ENCODE measurements at places on chromosomes 4 and X. TPM values are rescaled to one million over a fixed set of nuclear protein-coding genes. Genes with fewer than 3 reads are reported as not detected.
A peak's percentile ranks its signal among the peaks of the same experiment; 100 is the strongest.

NAP1L5 gene
- 8.6 TPM for total RNA-seq

KIAA1210 gene
- total RNA-seq: 0.10 TPM

ETDB gene
- not detected for total RNA-seq

- DNase-seq: no peak
Measured at GRCh38 chr4:138310991-138311390, 68.8 kb upstream of the SLC7A11 start.

DNA sequence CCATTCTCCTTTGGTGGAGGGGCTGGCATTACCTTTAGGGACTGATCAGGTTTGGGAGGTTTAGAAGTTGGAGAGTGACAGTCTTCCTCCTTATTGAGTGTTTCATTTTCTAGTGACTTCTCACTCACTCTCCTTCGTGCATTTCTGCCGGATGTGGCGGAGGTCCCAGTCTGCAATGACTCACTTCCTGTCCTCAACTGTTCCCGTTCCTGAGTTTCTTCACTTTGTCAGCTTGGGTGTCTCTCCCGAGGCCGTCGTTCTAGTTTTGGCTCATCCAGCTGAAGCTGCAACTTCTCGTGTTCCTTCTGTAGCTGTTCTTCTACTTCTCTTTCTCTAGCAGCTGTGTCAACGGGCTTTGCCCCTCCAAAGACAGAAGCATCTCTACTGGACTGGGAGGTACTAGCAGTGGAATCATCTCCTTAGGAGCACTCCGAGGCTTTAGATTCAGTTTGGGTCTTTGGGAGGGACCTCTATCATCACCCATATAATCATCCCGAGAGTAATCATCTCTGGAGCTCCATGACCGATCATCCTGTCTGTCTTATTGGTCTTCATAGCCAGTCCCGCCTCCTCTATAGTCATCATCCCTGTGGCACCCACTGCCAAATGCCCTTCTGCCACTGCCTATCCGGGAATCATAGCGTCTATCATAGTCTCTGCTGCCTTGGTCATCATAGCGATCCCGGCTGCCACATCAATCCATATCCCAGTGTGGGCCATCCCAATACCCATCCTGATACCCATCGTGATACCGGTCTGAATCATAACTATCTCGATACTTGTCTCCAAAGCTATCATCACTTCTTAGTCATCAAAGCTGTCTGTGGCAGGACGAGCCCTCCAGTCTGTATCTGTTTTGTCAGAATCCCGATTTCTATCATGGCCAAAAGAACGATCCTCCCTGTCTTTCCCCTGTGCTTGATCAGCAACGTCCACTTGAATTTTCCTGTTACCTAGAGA lies 35.3 kb upstream of the VSIG4 start:
- no peak for DNase-seq

DNA sequence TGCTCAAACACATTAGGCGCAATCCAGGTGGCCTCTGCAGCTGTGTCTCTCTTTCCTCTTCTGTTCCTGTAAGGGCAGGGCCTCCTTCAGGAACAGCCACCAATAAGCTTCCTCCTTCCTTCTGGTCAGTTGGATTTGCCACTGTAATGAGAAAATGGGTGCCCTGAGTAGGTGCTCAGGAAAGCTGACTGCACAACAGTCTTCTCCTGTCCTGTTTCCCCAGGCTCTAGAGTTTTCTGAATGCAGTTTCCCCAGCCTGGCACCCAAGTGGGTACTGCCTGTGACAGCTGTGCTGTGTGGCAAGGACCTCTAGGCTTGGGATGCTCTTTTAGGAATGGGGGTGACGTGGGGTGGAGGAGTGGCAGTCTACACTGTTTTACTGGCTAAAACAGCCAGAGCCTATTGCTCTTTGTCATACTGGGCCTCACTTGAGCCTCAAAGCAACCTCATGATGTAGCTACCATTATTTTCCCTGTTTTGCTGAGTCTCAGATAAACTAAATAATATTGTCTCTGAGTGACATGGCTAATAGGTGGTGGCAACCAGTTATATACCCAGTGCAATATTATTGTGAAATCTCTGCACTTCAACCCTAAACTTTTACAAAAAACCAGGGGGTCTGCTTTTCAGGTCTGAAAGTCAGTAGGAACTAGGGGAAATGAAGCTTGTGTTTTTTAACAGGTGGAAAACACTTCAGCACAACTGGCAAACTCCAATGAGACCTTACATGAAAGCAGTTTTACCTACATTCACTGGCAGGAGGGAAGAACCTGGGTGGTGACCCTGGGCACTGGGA lies 1.2 kb downstream of the CXCL2 start:
- DNase-seq: no peak

DNA sequence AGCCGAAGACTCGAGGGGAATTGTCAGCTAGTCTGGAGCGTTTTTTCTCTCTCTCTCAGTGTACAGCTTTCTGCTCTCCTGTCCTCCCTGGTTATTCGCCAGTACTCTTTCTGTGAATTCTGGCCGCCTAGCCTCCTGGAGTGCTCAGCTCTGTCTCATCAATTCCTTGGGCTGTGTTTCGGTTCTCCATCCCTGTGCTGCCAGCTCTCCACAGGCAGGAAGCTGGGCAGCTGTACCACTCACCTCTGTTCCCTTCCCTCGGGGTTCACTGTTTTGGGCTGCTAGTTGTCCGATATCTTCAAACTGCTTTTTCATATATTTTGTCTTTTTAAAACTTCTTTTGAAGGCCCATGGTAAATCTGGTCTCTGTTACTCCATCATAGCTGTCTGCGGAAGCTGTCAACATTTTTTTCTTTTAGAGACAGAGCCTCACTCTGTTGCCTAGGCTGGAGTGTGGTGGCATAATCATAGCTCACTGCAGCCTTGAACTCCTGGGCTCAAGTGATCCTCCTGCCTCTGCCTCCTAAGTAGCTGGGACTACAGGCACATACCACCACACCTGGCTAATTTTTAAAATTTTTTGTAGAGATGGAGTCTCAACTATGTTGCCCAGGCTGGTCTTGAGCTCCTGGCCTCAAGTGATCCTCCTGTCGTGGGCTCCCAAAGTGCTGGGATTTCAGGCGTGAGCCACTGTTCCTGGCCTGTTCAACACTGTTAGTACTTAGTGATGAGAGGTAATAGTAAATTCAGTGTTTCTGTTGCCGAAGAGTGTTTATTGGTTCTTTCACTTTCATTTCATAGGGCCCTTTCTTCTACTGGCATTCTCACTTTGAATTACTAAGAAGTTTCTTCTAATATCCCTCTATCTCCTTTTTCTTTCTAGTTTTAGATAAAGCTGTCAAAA lies 18.6 kb downstream of the ZCCHC4 start:
- DNase-seq: no peak

DNA sequence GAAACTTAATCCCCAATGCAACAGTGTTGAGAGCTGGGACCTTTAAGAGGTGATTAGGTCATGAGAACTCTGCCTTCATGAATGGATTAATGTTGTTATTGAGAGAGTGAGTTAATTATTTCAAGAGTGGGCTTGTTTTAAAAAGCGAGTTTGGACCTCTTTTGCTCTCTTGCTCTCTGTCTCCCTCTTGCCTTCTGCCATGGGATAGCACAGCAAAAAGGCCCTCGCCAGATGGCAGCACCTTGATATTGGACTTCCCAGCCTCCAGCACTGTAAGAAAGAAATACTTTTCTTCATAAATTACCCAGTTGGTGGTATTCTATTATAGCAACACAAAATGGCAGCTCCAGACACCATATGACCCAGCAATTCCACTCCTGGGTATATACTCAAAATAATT lies 7.0 kb upstream of the ATP6AP2 start:
- peak; percentile 25 for DNase-seq
